ENCODE measurements at places on chromosomes 7 and 10.

GRCh38 chr10:124009231-124010015, 84.0 kb downstream of the CHST15 start:
- no peak for DNase-seq

- DNase-seq: no peak
Measured at GRCh38 chr10:70267161-70267933, 16.5 kb downstream of the NPFFR1 start.

- peak; percentile 33 for DNase-seq
Measured at GRCh38 chr7:128937647-128938543, at the start of gene IRF5. TSS of gene IRF5 (plus strand) at chr7:128937927. CDS start at chr7:128942082, 4,155 bp downstream.

DNA sequence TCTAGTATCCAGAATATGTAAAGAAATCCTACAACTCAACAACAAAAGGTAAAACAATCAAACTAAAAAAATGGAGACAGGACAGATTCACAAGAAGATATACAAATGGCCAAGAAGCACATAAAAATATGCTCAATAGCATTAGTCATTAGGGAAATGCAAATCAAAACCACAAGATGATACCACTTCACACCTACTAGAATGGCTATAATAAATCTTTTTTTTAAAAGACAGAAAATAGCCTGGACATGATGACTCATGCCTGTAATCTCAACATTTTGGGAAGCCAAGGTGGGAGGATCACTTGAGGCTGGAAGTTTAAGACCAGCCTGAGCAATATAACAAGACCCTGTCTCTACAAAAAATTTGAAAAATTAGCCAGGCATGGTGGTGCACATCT, 27.9 kb upstream of the CHCHD3 start:
- DNase-seq: no peak

GRCh38 chr7:140674899-140675701, 2.4 kb downstream of the ADCK2 start:
- DNase-seq: no peak

- DNase-seq: no peak
Measured at GRCh38 chr10:128927497-128928161, 539.4 kb upstream of the MGMT start.

DNA sequence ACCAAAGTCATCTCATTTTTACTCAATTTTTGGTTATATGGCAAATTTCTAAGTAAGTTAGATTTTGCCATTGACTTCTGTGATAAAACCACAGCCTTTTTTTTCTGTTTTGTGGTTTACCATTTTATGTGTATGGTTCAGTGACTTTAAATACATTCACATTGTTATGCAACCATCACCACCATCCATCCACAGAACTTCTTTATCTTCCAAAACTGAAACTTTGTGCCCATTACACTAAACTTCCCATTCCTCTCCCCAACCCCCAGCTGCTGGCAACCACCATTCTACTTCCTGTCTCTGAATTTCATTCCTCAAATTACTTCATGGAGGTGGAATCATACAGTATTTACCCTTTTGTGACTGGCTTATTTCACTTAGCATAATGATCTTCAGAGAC, 280.4 kb upstream of the TCERG1L start:
- no peak for DNase-seq

DNA sequence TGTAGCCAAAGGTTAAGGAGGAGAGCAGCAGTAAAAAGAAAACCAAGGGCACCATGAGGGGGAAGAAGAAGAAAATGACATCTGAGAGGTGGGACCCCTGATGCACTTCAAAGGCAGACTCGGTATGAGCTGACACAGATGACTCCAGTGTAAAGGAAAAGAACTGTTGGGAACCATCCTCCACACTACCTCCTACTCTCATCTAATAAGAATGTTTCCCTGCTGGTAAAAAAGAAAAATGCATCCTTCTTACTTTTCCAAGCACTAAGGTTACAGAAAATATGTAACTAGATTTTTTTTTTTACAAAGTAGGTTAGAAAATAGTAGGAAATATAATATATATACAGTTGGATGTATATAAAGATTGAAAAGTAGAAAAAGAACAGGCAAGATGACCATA, 16.9 kb downstream of the TAS2R41 start:
- DNase-seq: no peak
